Ascending aorta (tissue), 2 donors: ENCODE measurements at places on chromosomes 2 and 18. TPM values are rescaled to one million over a fixed set of nuclear protein-coding genes. Genes with fewer than 3 reads are reported as not detected.

Gene PROM2
- not detected for total RNA-seq

Gene GPR39
- 0.64 TPM for total RNA-seq

GRCh38 chr2:225274751-225275150 is 124.8 kb upstream of the NYAP2 start:
- DNase-seq: no peak

DNA sequence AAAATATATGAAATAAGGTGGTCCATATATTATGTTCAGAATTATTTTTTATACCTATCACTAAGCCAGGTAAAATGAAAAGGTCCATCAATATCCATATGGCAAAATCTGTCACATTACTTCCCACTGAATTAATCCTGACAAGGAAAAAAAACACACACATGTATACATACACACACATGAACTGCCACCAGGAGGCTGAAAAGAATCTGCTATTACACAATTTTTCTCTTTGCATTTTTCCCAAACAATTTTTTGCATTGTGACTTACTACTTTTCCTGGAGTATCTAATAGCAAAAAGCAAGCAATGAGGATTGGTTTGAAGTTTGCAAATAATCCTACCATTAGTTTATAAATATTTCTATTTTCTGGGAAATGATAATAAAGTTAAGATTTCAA is 128.2 kb upstream of the CD226 start:
- DNase-seq: no peak

DNA sequence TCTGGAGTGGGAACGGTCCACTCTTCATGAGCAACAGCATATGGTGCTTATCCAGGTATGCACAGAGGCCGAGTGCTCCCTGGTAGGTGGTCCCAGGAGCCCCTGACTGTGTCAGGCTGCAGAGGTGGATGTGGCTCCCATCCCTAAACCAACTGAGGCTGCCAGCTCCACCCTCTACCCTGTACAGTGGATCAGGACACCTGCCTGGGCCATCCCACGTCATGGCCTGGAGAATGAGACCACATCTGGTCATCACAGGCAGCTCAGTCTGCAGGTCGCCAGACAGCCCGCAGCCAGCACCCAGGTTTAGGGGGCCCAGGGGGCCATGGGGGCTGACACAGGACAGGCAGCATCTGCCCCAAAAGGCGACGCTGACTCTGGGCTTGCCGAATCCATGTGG is 100.3 kb upstream of the TMEM18 start:
- DNase-seq: no peak

Gene GCKR
- not detected for total RNA-seq

DNA sequence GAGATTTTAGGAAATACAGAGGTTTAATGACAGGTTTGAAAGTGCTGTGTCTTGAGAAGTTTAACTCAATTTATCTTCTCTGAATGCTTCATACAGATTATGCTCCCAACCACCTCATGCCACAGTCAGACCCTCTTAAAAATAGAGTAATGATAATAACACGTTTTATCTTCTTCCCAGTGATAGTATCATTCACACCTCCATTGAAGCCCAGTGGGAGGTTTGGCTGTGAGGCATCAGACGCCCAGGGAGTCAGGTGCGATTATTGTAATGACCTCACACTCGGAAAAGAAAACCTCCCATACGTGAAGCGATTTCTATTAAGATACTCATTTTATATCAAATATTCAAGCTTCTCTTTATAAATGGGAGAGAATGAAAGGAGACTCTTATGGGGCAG is 366.3 kb downstream of the SETBP1 start:
- no peak for DNase-seq

- DNase-seq: no peak
Observed at GRCh38 chr2:173258701-173259100, 96.0 kb upstream of the CDCA7 start.

DNA sequence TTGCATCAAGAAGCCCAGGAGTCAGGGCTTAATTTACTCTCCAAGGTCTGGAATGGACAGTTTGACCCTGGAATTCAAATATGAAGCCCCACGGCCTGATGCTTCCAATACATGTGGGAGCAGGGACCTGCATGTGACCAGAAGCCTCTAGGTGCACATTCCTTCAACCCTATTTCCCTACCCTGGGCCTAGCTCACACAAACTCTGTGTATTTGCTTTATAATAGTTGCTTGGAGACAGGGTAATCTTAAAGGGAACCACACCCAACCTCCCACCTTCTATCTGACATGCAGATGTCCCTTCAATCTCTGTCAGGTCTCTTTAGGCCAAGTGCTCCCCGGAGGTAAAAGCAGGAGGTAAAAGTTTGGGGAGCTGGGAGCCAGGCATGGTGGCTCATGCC is 55.4 kb upstream of the PPP1CB start:
- no peak for DNase-seq

GRCh38 chr2:11224887-11225286 is 69.6 kb downstream of the SLC66A3 start:
- DNase-seq: no peak

GRCh38 chr2:126723281-126723815 is 67.4 kb downstream of the GYPC start:
- DNase-seq: no peak

DNA sequence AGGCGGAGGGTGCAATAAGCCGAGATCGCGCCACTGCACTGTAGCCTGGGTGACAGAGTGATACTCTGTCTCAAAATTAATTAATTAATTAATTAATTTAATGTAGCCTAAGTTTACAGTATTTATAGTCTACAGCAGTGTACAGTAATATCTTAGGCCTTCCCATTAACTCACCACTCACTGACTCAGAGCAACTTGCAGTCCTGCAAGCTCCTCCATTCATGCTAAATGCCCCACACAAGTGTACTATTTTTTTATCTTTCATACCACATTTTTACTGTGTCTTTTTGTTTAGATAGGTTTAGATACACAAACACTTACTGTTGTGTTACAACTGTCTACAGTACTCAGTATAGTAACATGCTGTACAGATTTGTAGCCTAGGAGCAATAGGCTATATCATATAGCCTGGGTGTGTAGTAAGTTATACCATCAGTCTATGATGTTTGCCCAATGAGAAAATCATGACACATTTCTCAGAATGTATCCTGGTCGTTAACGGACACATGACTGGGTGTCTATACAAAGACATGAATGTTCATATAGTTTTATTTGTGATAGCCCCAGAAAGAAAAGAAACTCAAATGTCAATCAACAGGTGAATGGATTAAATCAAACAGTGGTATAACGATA is 15.8 kb upstream of the RNU2-63P start:
- DNase-seq: no peak

DNA sequence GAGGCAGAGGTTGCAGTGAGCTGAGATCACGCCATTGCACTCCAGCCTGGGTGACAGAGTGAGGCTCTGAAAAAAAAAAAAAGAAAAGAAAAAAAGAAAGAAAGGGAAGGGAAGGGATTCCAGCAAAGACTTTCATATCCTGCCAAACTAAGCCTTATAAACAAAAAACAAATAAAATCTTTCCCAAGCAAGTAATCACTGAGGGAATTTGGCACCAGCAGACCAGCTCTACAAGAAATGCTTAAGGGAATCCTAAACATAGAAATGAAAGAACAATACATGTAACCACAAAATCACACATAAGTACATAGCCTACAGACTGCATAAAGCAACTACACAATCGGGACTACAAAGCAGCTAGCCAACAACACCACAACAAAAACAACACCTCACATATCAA is 79.1 kb downstream of the TRABD2A start:
- DNase-seq: no peak

GRCh38 chr2:217636991-217637561 is 365.7 kb downstream of the TNS1 start:
- no peak for DNase-seq

Gene KCNIP3
- total RNA-seq: 5.2 TPM

- no peak for DNase-seq
Observed at GRCh38 chr18:50022985-50023384, 172.0 kb downstream of the MYO5B start.

Gene TRIM43B
- total RNA-seq: not detected

Gene MYO7B
- total RNA-seq: 1.3 TPM

DNA sequence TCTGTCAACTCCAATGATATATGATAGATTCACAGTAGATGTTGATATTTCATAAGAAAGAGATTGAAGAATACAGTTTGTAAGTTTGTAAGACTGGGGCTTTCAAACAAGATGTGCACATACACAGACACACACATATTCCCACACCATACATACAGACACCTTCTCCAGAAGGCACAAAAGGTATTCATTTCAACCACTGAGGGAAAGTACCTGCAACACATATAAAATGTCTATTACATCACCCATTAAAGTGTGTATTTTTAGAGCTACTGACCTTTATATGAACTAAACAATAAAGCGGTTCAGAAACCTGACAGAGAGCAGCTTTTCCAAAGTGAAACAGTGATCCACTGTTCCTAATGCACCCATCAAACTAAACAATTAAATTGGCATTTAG is 53.3 kb downstream of the CCDC148 start:
- no peak for DNase-seq

GRCh38 chr18:49628119-49628518 is 66.3 kb downstream of the LIPG start:
- no peak for DNase-seq

DNA sequence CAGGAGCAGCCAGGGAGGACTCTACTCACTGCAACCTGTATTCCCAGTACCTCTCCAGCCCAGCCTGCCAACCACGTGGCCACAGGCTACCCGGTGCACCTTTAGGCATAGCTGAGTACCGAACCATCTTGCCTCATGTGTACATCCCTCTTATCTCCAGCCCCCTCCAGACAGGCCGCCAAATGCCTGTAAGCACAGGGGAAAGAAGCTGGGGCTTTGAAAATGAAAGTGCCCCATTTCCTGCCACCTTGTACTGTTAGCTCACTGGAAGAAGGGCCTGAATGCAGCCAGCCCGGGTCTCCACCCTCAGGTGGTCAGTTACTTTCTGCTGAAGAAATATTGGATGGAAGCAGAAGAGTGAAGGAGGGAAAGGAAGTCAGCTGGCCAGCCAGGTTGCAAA is 27.2 kb upstream of the RFX8 start:
- no peak for DNase-seq

DNA sequence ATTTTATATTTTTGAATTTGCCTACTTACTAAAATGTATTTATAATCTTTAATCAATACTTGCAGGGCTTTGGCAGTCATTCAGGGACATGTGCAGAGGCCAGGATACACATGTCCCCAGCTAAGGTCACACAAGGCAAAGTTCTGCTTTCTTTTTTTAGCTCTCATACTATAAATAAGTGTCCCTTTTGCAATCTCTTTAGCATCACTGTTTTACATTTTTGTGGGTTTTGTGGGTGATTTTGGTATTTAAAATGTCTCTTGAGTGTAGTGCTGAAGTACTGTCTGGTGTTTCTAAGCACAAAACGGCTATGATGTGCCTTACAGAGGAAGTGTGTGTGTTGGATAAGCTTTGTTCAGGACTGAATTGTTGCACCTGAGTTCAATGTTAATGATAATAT is 309.0 kb upstream of the GULP1 start:
- no peak for DNase-seq

Gene ESCO1
- 3.8 TPM for total RNA-seq

Gene GALNT14
- not detected for total RNA-seq

DNA sequence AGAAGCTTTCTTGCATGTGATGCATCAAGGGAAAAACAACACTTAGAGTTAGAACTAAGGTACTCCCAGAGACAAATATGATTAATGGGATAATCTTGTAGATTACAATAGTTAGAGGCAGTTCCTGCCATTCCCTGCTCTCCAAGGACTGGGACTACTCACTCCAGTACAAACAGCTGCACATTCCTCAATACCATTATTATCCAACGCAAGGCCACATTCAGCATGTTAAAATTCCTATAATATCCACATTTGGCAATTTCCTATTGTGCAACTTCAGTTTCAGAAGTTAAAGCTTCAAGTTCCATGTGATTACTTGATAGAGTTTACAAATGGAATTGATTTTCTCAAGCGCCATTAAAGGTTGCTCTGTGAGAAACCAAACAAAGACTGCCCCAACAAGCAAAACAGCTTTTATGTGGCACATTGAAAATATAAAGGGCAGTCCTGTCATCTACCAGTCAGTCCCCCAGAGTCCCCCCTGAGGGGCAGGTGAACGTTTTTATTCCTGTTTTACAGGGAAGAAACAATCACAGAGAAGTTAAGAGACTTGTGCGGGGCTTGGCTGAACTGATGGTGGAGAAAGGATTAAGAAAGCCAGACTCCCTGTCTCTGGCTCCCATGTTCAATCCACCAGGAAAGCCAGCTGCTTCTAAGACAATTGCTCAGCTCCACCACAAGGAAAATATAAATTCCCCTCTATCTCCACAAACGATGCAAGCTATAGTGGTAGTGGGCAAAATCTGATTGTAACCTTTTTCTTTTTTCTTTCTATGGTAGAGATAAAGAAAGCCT is 72.6 kb downstream of the TXNL1 start:
- DNase-seq: no peak

GRCh38 chr2:85743304-85743978 is 10.3 kb upstream of the ATOH8 start:
- DNase-seq: peak; percentile 82

Gene FABP1
- not detected for total RNA-seq

Gene GLI2
- total RNA-seq: 23.1 TPM

DNA sequence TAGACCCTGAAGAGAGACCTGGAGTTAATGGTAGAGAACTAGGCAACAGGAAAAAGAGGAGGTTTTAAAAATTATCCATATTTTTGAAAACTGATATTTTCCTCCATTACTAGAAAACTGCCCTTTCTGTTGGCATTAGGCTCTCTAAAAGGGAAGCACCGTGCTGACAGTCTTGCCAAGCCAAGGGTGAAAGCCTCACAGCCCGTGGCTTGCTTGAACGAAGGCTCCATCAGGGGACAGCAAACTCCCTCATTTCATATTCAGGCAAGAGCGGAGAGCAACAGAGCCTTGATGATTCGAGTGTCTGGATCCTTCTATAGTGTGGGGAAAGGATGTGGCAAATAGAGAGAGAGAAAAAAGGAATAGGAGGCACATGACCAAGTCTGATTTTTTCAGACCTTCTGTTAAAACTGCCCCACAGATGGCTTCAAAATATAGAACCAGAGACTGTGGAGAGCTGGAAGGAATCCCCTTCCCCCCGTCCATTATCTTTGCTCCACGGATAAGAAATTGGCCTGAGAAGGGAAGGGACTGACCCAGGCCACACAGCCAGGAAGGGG is 67.0 kb downstream of the CACNB4 start:
- DNase-seq: no peak

Gene CFAP221
- total RNA-seq: not detected

- peak; percentile 72 for DNase-seq
Observed at GRCh38 chr18:70491734-70492348, 203.0 kb downstream of the SOCS6 start.

GRCh38 chr2:130370490-130370889 is 14.6 kb downstream of the PTPN18 start:
- peak; percentile 59 for DNase-seq

Gene FEZ2
- total RNA-seq: 31.8 TPM

Gene LTBP1
- 295 TPM for total RNA-seq

Gene SPC25
- not detected for total RNA-seq
